ENCODE measurements at places on chromosomes 1 and 21.

DNA sequence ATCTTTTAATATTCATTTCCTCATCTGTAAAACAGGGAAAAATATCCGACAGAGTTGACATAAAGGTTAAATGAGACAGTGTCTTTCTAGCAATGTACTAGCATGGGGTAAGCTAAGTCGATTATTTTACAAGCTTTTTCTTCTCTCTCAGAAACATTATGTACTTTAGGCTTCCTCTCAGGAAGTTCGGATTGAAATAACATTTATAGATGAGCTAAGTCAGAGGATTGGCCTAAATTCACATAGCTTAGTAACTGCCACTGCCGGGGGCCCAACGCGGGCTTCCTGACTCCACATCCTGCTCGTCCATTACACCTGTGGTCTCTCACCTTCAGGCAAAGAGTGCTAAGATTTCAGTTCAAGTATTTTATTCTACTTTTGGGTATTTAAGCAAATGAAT lies 462.3 kb upstream of the NFIA start:
- no peak for DNase-seq

DNA sequence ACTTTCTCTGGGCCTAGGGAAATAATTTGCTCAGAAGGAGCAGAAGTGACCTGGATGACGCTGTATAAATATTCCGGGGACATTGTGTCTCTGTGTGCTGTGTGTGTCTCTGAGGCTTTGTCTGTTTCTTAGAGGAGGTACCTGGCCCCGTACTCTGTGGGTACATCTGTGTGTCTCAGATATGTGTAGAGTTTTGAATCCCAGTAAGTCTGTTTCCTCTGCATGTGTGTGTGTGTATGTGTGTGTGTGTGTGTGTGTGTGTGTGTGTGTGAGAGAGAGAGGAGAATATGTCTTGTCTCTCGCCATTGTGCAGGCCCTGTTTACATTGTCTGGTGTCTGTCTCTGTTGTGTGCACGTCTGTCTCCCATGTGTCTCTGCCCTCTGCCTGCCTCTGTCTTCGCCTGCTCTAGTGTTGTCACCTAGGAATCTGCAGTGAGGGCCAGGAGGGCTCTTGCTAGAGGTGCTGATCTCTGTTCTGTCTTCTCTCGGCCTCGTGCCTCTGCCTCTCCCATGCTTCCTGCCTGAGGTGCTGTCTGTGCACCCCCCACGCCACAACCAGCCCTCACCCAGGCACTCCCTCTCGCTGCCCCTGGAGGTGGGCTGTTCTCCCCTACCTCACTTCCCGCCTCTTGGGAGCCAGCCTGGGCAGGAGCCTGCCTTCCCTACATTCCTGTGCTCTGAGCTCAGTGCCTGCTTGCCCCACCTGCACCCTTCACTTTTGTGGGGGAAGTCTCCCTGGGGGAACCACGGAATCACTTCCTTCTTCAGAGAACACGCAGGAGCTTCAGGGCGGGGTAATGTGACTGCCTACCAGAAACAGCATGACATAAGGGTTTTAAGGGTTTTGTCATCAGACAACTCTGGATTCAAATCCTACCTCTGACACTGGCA lies 5.9 kb downstream of the MAP7D1 start:
- DNase-seq, result no peak

DNA sequence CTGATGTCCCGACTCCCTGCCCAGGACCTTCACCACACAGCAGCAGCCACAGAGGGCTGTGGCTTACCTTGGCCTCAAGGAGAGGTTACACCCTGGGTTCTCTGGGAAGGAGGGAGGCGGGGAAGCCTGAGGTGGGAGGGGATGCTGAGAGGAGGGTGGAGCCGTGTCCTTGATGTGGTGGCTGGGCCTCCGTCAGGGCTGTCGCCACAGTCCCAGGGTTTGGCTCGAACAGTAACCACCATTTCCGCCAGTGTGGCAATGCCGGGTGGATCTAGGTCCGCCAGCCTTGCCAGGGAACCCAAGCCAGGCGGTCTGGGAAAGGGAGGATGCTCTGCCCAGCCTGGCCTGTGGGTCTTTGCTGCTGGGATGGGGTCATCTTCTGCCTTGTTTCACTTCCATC lies 18.4 kb upstream of the CDCA8 start:
- no peak for DNase-seq

- DNase-seq, result no peak
Observed at GRCh38 chr1:85276978-85277639, 677 bp upstream of the BCL10 start.

DNA sequence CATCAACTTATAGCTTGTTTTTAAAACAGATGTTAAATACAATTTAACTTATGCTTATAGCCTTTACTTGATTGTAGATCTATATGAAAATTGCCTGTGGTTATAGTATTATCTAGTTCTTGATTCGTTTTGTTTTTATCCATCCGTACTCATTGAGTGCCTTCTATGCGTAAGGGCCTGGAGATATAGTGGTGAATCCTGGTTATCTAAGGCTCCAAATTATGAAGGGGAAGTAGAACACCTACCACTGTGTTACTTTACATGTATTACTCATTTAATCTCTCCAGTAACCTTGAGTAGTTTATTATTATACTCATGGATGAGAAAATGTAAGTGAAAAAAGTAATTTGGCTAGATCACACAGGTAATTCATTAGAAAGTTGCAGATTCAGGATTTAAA lies 121.8 kb downstream of the OSBPL9 start:
- no peak for DNase-seq

Data from stimulated activated CD8-positive, alpha-beta memory T cell treated with anti-CD3 and anti-CD28 coated beads, Interleukin-4, amount 100 ng/mL, for 1 hour (primary cell).